Activated CD4-positive, alpha-beta T cell treated with anti-CD3 and anti-CD28 coated beads, Interleukin-2, Interleukin-6, amounts not matched to agents 100 ng/mL and 50 ng/mL, durations not matched to agents 16 hours and 8 hours (primary cell): ENCODE measurements at places on chromosomes 2 and 18.

DNA sequence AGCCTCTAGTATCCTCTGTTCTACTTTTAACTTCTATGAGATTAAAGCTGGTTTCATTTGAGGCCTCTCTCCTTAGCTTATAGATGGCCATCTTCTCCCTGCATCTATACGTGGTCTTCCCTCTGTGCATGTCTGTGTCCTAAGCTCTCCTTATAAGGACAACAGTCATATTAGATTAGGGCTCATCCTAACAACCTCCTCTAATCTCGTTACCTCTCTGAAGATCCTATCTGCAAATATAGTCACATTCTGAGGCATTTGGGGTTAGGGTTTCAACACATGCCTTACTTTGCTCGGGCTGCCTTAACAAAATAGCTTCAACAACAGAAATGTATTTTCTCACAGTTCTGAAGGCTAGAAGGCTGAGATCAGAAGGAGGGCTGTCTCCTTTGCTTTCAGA is 11.6 kb upstream of the APOB start:
- no peak for DNase-seq

GRCh38 chr2:275466-275865 is 10.7 kb downstream of the ACP1 start:
- DNase-seq = no peak

- DNase-seq = peak; percentile 37
Measured at GRCh38 chr2:97969081-97970067, 26.4 kb downstream of the TMEM131 start.

- no peak for DNase-seq
Measured at GRCh38 chr2:187360286-187360685, 87.8 kb downstream of the CALCRL start.

DNA sequence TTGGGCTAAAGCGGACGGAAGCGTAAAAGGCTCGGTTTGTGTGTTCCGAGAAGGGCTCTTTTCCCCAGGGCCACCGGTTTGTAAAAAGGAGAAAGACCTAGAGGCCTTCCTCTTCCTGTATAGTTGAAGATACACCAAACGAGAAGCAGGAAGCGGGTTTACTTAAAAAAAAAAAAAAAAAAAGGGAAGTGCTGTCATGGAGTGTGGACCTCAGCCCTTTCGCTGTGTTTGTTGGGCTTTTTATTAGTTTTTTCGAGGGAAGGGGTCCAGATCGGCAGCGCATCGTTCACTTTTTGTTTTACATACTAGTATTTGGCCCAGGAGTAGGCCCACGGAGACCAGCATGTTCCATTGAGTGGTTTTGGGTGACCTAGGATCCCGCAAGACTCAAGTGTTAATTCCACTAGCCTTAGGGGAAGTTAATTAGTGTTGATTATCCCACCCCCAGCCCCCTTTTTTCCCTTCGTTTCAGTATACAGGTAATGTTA is 676 bp downstream of the ACTR2 start:
- no peak for DNase-seq

GRCh38 chr2:2636813-2637212 is 305.7 kb upstream of the MYT1L start:
- DNase-seq = no peak
